Activated T-cell treated with anti-CD3 and anti-CD28 coated beads, Interleukin-2, amount 50 U/mL, for 1 hour (primary cell): ENCODE measurements at places on chromosomes 16 and 17.
A peak's percentile ranks its signal among the peaks of the same experiment; 100 is the strongest.

DNA sequence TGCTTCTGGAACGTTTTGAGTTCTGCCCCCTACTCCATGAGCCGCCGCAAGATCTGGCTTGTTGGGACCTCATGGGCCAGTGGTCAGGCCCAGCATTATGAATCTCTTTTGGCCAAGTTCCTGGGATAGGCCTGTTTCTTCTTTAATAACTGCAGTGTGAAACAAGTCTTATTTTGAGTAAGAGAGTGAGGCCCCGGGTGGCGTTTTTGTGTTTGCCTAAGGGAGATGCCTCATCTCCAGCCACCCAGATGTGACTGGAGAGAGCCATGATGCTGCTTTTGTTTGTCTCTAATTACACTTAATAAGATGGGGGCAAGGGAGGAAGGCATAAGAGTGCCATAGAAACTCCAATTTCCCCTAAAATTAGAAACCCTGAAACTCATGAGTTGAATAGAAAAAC is 39.8 kb downstream of the KSR1 start:
- DNase-seq: no peak

- no peak for DNase-seq
Observed at GRCh38 chr17:66980896-66981295, 16.4 kb downstream of the CACNG4 start.

DNA sequence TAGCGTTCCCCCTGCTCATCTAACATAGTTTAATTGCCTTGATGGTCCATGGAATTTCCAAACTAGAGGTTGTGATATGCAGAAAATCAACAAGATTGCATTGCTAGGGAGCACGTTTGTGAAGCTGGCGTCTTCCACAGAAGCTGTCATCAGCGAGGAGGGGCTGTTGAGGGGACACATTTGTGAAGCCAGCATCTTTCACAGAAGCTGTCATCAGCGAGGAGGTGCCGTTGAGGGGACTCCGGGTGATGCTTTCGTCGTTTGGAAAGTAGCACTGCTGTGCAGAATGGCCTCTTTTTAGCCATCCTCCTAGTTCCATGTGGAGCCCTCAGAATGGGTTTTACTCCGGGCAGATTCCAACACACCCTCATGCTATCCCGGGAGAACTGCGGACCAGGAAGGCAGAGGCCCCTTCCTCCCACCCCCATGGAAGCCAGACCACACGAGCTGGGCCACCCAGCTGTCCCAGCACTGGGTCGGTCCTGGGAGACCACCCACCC is 119.6 kb upstream of the CHMP6 start:
- no peak for DNase-seq

DNA sequence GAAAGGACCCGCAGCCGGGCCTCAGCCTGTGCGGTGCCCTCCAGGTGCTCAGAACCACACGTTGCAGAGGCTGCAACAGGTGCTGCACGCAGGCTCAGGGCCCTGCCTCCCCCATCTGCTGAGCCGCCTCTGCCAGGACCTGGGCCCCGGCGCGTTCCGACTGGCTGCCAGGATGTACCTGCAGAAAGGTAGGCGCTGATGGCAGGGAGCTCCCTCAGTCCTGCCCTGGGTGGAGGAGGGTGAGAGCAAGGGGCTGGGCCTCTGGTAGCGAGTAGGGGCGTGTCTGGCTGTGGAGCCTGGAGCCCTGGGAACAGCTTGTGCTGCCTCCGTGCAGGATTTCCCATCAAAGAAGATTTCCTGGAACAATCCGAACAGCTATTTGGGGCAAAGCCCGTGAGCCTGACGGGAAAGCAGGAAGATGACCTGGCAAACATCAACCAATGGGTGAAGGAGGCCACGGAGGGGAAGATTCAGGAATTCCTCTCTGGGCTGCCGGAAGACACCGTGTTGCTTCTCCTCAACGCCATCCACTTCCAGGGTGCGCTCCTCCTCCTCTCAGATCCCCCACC is 4.4 kb downstream of the SERPINF2 start:
- no peak for DNase-seq

GRCh38 chr17:62826956-62827355 is 18.8 kb upstream of the MARCHF10 start:
- DNase-seq: no peak

DNA sequence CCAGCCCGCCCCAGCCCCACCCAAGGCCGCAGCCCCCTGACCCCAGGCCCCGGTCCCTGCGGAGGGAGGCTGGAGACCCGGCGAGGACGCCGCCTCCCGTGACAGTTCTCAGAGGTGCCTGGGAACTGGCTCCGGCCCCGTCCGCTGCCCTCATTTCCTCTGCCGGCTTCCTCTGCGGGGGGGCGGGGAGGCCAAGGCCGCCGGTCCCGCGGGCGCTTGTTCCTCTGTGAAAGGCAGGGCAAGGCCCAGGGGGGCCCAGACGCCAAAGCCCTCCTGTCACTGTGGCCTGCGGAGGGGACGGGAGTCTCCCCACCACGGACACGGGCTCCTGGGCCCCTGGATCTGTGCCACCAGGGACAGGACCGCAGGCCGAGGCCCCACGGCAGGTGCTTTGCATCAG is 5.0 kb upstream of the PVALEF start:
- no peak for DNase-seq

DNA sequence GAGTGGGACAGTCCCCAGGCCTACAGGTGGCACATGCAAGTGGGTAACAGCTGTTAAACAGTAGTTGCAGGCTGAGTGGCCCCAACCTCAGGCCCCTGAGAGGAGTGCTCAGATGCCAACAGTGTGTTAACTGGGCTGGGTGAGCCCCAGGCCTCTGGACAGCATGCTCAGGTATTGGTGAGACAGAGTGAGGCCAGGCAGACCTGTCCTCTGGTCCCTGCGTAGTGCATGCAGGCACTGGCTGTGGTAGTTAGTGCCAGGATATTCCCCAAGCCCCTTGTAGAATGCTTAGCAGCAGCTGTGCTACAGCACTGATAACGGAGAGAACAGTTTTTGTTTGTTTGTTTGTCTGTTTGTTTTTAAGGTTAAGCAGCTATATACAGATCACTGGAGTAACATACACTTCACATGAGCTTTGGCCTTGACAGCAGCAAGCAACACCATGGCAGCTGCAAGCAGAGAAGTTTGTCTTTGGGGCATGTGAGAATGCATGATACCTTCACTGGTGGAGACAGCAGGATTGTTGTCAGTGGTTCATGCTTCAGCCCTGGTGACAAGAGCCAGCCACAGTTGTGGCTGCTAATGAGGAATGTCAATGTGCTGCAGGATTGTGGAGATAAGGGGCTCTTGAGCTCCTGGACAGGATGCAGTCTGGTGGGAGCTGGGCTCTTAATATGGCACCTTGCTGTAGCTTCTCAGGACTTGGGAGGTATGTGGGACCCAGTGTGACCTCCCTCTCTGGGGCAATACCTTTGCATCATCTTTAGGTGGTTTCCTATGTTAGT is 614.4 kb downstream of the CDH11 start:
- no peak for DNase-seq

- no peak for DNase-seq
Observed at GRCh38 chr17:82832411-82832810, 7.4 kb downstream of the ZNF750 start.

DNA sequence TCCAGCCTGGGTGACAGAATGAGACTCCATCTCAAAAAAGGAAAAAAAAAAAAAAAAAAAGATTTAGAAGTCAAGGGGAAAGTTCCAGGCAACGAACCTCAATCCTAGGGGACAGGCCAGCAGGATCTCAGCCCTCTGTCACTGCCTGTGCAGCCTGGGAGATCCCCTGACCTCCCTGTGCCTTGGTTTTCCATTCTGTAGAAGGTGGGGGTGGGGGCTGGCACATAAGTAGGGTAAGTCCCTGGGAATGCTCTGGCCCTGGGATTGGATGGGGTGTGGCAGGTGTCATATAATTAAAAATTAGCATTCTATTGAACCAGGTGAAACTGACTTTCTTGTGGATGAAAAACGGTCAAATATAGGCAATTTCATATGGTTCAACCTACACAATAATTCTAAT is 90.5 kb downstream of the C16orf78 start:
- DNase-seq: no peak

DNA sequence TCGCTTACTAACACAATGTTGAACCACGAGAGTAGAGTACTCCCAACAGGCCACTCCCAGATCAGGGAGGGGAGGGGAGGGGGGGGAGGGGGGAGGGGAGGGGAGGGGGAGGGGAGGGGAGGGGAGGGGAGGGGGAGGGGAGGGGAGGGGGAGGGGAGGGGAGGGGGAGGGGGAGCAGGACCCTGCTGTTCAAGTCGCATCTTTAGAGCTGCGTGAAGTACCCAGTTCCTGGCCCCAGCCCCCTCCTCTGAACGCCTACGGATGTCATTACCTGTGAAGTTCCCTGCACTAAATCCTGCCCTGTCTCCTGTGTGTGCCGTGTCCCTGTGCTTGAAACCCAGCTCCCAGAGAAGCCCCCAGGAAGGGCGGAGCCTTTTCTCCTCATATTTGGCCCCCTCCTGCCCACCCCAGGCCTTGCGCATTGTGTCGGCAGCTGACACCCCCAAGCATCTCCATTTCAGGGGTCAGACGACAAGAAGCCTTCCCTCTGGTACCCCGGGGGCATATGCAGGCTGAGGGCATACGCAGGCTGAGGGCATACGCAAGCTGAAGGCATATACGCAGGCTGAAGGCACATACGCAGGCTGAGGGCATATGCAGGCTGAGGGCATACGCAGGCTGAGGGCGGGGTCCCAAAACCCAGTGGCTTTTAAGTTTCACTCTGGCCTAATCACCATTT is 330.2 kb downstream of the C16orf95 start:
- no peak for DNase-seq

GRCh38 chr17:45888392-45888791 is 6.0 kb upstream of the MAPT start:
- no peak for DNase-seq

- DNase-seq: no peak
Observed at GRCh38 chr16:35142809-35143192, 1683.4 kb downstream of the TP53TG3F start.

DNA sequence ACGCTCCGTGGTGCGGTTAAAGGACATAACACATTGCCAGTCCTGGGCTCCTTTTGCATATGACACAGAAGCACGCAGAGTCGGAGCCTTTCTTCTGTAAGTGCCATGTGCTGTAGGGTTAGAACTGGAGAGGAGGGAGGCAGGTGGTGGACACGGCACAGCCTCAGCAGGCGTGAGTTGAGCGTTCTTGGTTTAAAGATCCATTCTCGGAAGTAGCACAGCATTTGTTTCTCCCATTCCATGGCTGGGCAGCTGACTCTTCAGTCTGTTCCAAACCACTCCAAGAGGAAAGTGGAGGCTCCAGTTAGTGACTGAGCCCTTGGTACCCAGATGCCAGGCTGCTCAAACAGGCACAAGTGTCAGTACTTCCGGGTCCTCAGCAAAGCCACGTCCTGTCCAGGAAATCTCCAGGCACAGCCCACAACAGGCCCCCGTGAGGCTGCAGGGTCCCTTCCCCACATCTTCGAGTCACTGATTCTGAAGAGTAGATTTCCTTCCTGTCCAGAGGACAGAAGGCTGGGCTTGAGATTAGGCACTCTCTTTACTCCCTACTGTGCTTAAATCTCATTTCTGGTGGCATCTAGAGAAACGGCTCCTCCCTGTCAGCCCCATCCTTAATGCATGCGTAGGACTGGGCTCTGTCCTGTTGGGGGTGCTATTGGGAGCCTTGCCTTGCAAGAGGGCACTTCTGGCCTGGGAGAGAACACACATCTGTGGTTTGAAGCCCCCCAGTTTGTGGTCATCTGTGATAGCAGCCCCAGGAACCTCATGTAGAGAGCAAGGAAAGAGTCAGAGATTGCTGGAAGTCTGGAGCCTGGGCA is 39.6 kb upstream of the NAT9 start:
- DNase-seq: no peak

GRCh38 chr17:57578608-57579225 is 166.4 kb downstream of the CCDC182 start:
- DNase-seq: no peak

GRCh38 chr17:79622122-79622601 is 11.3 kb upstream of the RBFOX3 start:
- DNase-seq: peak; percentile 7

GRCh38 chr17:65985571-65985970 is 206.4 kb downstream of the CEP112 start:
- no peak for DNase-seq

DNA sequence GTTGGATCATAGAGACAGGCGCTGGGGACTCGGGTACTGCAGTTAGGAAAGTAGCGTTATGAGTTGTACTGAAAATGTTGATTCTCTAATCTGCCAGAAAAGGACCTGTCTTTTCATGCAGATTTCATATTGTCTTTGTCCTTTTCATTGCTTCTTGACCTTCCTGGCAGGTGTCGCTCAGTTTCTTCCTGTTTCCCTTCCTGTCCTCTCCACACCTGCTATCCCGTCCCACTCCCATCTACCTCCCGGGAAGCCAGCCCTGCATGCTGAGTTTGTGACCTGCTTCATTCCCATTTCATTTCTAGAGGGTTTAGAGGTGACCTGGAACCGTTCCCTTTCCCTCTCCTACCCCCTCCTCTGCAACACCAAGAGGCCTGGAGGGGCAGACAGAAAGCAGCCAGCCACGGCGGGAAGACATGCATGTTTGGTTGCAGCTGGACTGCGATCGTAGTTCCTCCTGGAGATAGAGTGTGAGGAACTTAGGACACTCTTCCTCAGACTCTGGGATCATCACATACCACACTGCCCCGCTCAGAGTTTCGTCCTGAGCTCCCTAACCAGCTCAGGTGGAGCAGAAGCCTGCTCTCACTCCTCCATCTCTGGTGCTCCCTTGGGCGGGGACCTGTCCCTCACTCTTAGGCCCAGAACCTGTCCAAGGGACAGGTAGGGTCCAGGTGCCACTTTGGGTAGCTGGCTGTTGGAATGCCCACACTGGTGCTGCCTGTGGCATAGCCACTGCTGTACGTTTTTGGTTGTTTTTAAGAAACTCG is 23.9 kb upstream of the ARHGAP23 start:
- DNase-seq: no peak

DNA sequence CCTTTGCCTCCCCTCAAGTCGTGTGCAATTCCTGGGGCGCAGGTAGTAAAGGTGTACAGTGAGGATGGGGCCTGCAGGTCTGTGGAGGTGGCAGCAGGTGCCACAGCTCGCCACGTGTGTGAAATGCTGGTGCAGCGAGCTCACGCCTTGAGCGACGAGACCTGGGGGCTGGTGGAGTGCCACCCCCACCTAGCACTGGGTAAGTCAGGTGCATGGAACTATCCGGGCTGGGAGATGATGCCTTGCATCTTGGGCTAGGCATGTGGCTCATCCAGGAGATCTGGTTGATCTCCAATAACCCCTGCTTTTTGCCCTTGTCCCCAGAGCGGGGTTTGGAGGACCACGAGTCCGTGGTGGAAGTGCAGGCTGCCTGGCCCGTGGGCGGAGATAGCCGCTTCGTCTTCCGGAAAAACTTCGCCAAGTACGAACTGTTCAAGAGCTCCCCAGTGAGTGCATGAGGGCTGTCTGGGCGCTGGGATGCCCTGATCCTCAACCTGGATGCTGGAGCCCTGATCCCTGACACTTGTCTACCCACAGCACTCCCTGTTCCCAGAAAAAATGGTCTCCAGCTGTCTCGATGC is 5.2 kb downstream of the GRB7 start:
- DNase-seq: no peak

DNA sequence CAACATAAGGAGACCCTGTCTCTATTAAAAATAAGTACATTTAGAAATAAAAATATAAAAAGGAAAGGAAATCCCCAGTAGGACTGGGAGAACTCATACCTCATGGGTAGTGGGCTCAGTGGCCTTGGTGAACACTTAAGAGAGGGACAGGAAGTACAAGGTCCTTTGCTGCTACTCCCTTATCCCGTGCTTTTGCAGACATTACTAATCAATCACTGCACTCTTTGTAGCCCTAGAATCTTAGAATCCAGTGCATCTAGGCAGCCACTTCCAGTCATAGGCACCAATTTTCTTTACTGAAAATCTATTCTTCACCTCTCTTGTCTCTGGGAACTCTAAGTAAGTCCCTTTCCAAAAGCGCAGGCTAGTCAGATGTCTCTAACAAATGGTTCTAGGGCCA is 183.1 kb downstream of the SNX29 start:
- no peak for DNase-seq

GRCh38 chr17:57178839-57179238 is 77.5 kb upstream of the MSI2 start:
- DNase-seq: no peak
